Stimulated activated CD8-positive, alpha-beta memory T cell treated with anti-CD3 and anti-CD28 coated beads, Interleukin-7, amount 100 ng/mL, for 1 hour (primary cell): ENCODE measurements at places on chromosomes 1 and 21.

GRCh38 chr21:25912402-25912746 lies 177.6 kb downstream of the GABPA start:
- DNase-seq, result no peak

GRCh38 chr1:167770127-167770526 lies 48.3 kb downstream of the MPZL1 start:
- no peak for DNase-seq

- no peak for DNase-seq
Observed at GRCh38 chr1:113630340-113631327, 128.7 kb downstream of the PHTF1 start.

DNA sequence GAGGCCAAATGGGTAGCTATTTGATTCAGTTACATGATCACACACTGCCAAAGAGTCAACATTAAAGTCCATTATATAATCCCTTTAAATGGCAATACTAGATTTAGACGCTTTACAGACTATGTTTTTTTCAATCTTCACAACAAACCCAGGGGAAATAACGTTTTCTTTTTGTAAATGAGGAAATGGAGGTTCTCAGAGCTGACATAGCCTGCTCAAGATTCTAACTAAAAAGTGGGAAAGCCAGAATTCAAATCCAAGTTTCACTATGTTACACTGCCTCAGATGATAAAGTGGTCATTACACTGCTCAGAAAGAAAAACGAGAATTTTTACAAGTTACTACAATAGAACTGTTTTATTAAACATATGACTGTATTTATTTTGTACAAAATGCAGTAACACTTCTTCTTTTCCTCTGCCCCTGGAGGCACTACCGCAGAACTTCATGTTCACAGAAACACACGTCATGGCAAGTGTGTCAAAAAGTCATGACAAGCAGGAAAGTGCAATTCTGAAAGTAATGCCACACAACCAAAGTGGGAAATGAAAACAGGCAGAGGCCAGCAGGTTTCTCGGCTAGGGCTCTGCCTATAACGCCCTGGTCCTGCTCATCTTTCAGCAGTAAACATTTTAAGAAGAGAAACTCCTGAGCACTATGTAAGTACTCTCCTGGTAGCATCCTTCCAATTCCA lies 19.0 kb downstream of the THEMIS2 start:
- DNase-seq, result no peak

- DNase-seq, result no peak
Observed at GRCh38 chr1:182620924-182621585, 16.9 kb upstream of the RGS16 start.

DNA sequence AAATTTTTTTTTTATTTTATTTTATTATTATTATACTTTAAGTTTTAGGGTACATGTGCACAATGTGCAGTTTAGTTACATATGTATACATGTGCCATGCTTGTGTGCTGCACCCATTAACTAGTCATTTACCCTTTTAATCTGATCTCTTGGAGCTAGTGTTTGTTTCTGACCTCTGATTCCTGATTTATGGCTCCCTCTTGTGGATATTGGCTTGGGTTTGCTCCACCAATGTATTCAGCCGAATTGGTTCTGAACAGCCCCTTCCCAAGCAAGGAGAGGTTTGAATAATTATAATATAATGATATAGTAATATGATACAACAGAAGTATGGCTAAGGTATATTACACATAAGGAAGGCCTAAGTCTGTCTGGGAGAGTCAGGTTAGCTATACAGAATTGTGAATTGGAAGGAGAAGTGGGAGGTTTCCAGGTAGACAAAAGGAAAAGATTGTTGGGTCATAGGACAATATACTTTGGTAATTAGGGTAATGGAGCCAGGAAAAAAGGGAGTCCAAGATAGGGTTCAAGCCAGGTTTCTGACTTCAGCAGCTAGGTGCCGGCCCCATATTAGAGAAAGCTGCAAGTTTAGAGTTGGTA lies 53.1 kb upstream of the HMCN1 start:
- DNase-seq, result no peak

DNA sequence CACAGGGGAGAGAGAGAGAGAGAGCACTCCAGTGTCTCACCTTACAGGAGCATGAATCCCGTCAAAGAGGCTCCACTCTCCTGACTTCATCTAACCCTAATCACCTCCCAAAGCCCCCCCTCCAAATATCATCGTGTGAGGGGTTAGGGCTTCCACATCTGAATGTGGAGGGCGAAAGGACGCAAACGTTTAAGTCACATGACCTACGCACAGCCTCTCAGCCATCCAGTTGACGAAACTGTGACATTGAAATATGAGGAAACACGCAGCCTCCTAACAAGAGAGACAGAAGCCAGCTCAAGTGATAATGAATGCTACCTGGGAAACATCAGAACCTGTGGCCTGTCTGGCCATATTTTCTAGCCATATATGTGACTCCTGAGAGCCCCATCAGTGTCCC lies 63.7 kb downstream of the MATN1 start:
- DNase-seq, result no peak

- DNase-seq, result no peak
Observed at GRCh38 chr21:25879203-25879602, 144.4 kb downstream of the GABPA start.

DNA sequence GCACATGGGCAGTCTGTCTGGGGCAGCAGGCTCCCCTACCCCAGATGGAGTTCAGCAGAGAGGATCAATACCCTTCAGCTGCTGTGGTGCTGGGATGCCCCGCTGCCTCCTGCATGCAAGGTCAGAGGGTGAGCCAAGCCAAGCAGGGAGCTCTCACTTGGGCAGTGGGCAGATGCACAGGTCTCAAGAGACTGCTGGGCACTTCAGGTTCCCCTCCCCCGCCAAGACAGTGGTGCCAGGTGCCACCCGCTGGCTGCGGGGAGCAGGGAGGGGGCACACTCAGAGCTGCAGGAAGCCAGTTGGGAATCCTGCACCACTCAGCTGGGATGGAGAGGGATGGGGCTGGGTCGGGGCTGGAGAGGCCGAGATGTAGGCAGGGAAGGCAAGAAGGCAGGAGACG lies 15.8 kb upstream of the EVA1B start:
- no peak for DNase-seq

DNA sequence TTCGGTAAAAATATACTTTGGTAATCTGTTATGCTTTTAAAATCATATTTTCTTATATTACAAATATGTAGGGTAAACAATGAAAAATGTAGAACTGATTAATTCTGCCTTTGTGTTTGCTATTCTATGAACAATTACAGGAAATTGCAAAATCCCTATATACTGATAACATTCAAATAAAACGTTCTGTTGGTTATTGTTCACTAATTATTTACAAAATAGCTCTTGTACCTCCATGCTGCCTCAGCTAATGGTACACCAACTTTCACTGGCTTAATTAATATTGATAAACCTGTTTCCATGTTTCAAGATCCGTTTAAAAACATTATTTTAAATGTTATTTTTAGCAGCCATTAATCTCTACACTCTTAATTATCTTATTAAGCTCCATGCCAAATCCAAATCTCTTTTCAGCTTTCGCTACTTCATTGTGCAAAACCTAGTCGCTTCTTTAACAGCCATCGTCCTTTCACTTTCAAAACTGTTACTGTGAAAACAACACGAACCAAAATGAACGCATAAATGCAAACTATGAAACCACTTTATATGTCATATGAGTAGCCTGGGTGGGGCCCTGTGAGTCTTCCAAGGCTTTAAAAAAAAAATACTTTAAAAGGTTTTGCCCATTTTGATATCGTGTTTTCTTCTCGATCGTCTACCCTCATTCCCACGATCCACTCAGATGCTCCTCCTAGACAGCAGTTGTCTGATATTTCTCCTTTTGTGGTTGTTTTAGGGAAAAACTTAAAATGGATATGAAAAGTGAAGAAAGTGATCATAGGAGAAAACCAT lies 807.1 kb downstream of the USP25 start:
- DNase-seq, result no peak

GRCh38 chr1:66360285-66360724 lies 173.6 kb upstream of the SGIP1 start:
- no peak for DNase-seq

DNA sequence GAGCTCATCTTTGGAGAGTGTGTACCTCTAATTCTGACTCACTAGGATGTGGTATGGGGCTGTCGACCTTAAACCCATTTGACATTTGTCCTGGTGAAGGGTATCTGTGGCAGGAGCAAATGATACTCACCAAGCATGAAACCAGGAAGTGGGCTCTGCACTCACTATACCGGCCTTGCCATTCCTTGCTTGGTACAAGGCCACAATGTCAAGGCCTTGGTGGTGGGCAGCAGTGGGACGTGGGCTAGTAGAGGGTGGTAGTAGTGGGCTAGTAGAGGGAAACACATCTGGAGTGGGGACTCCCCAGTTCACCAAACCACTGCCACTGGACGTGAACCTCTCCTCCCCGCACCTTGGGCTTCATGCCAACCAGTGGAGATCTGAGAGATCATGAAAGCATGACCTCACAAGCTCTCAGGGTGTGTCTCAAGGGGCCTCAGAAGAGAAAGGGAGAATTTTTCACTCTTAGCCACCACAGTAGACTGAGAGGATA lies 11.5 kb downstream of the TNFSF4 start:
- no peak for DNase-seq

DNA sequence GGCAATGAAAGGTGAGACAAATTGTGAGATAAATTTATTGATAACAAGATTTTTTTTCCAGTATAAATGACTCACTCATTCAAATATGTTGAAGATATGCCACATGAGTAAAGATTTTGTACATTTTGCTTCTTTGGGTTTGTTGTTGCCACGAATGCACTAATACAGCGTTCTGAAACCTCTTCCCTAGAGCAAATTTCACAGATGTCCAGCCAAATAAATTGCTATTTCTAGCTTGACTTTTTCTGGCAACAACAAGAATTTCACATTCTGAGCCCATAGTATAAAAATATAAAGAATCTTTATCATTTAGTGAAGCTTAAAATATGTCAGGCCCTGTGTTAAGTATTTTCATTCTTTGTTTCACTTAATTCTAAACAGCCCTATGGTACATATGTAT lies 114.5 kb upstream of the COL24A1 start:
- DNase-seq, result no peak

GRCh38 chr1:206066479-206067171 lies 13.7 kb downstream of the RHEX start:
- no peak for DNase-seq

DNA sequence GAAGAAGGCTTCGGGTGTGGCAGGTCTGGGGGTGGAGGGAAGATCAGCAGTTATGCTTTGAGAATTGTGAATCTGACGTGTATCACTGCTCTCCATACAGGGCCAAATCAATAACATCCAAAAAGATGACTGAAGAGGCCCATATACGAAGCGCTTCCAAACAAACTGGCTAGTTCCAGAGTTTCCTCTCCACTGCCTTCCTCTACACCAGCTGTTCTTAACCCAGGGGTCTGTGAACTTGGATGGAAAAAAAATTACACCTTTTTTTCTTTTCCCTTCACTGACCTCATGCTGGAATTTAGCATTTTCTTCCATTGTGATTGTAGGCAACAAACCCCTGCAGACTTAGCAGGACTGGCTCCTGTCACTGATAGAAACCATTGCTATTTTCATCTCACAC lies 77.1 kb upstream of the NBL1 start:
- no peak for DNase-seq

DNA sequence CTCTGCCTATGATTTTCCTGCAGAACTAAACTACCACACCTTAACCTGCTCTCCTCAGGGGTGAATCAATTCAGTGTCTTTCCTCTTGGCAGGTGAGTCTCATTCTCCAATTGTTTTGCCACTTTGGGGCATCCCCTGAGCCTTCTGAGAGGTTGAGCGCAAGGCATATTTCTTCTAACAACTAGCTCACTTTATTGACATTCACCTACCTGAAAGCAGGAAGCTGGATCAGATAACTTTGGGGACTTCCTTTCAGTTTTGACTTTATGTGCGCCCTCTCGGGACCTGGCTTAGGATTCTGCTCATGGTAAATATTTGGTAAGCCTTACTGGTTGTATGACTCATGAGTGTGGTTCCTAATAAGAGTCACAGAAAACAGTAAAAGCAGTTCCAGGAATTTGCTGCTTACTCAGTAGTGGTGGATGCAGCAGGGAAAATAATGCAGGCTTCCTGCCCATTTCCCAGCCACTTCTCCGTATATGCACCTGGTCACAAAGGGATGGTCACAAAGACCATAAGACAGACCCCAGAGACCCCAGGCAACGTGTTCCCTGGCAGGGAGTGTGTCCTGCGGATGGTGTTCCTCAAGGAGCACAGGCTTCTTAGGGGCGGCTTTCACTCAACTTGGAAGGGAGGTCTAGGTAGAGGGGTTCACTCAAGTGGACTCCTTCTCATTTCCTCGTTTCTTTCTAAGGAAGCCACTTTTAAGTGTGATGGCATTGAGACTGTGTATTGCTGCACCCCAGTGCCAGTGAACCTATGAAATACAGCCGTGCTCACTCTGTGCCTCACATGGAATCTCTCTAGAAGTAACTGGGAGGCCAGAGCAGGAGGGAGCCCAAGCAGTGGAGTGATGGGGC lies 22.0 kb upstream of the BATF3 start:
- DNase-seq, result no peak

- no peak for DNase-seq
Observed at GRCh38 chr1:39720094-39720999, 18.3 kb upstream of the PPIE start.

- DNase-seq, result no peak
Observed at GRCh38 chr1:236468625-236469024, 55.2 kb upstream of the LGALS8 start.

- DNase-seq, result no peak
Observed at GRCh38 chr1:161907265-161907664, 116.4 kb downstream of the OLFML2B start.

GRCh38 chr1:188325211-188325610 lies 1496.5 kb downstream of the PLA2G4A start:
- DNase-seq, result no peak

DNA sequence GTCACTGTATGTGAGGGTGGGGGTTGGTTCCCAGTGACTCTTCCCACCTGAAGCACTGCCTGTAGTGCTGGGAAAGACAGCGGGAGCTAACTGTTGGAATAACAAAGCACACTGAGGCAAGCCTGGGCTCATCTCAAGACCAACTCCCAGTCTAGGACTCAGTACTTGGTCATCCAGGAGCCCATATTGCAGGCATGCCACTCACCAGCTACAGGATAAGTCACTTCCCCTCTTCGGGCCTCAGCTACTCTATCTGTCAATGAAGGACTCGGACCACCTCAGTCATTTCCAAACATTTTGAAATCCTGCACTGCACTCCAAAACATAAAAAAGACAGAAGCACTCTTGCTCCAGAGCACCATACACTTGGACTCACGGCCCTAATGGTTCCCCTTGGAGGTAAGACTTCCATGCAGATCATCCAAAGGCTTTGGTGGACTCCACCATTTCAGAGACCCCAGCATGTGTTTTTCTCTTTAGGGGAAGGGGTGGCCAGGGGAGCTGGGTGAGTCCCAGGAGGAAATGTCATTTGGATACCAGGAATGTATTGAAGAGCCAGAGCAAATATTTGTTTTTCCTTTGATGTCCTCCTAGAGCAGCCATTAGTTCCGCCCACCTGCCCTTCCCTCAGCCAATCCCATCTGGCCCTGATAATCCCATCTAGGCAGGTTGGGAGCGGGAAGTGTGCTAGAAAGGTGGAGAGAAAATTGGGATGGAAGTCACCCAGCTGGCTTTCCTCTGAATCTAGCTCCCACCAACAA lies 3.1 kb downstream of the NUAK2 start:
- DNase-seq, result no peak

GRCh38 chr1:44361478-44361877 lies 6.4 kb upstream of the ERI3 start:
- DNase-seq, result no peak

- DNase-seq, result no peak
Observed at GRCh38 chr1:25095635-25096200, 136.6 kb downstream of the SYF2 start.

- DNase-seq, result no peak
Observed at GRCh38 chr1:208988811-208989222, 594.7 kb upstream of the CAMK1G start.

GRCh38 chr1:201791779-201792173 lies 37.2 kb upstream of the IPO9 start:
- no peak for DNase-seq

- DNase-seq, result no peak
Observed at GRCh38 chr1:181662606-181663005, 179.3 kb downstream of the CACNA1E start.
